ENCODE measurements at places on chromosomes 16 and 17.

DNA sequence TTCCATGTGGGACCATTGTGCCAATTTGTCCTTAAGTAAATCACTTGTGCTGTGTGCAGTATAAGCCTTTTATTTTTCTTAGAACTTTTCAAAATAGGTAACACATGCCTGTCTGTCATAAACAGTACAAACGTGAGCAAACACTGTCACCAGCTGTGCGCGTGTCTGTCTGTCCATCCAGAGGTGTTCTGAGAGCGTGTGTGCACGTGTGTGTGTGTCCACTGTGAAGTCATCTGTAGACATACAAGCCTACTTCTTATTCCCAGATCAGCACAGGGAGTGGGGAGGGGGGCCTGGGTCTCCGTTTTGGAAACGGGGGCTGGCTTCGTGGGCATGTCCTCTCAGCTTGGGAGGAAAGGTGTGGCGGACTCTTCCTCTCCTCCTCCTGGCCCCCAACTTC lies 9.4 kb downstream of the TMEM235 start:
- DNase-seq, result no peak
- H3K4me1 ChIP-seq, result peaks cover 9% of the 10 kb centered on the region
- H3K4me3 ChIP-seq, result no peak overlapping the region
- H3K27ac ChIP-seq, result no peak overlapping the region
- no peaks in the 10 kb centered on the region for H3K36me3 ChIP-seq

DNA sequence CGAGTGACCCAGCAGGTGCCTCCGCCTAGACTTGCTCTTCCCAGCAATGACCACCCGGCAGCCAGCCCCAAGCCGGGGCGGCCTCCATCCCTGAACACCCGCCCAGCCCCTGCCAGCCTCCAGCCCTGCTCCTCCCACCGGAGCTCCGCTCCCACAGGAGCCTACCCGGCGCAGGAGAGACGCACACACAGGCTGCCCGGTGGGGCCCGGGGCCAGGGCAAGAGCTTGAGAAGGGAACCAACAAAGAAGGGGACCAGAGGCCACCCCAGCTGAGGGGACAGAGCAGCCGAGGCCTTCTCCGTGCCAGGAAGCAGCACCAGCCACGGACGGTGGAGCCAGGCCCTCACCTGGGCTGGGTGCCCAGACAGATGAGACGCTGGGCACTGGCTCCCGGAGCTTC lies 13.8 kb downstream of the PKD1 start:
- DNase-seq, result no peak
- no peak overlapping the region for H3K4me3 ChIP-seq
- H3K36me3 ChIP-seq, result no peaks in the 10 kb centered on the region
- H3K27ac ChIP-seq, result no peak overlapping the region
- no peaks in the 10 kb centered on the region for H3K4me1 ChIP-seq
- no peaks in the 10 kb centered on the region for H3K27me3 ChIP-seq

GRCh38 chr17:34549966-34550365 lies 29.4 kb upstream of the TMEM132E start:
- no peak for DNase-seq
- H3K36me3 ChIP-seq, result no peaks in the 10 kb centered on the region
- no peaks in the 10 kb centered on the region for H3K4me1 ChIP-seq

DNA sequence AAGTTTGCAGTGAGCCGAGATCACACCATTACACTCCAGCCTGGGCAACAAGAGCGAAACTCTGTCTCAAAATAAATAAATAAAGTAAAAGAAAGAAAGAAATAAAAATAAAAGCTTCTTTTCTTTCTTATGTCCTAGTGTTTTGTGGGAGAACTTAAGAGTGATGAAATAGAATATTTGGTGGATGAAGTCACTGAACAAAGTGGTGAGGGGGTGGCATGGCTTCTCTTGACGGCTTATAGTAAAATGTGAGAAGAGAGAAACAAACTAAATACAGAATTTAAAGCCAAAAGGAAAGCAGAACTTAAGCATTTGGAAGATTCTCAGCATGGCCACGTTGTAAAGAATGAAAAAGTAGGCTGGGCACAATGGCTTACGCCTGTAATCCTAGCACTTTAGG lies 15.3 kb downstream of the SGF29 start:
- H3K27me3 ChIP-seq, result no peaks in the 10 kb centered on the region
- H3K4me1 ChIP-seq, result no peaks in the 10 kb centered on the region
- DNase-seq, result no peak
- H3K4me3 ChIP-seq, result no peak overlapping the region
- H3K27ac ChIP-seq, result no peak overlapping the region
- H3K36me3 ChIP-seq, result peaks cover 25% of the 10 kb centered on the region

GRCh38 chr17:83126275-83126811 lies 46.9 kb downstream of the METRNL start:
- DNase-seq, result no peak
- peaks cover 24% of the 10 kb centered on the region for H3K4me1 ChIP-seq
- H3K27ac ChIP-seq, result no peak overlapping the region
- H3K4me3 ChIP-seq, result no peak overlapping the region

GRCh38 chr16:76524769-76525168 lies 247.6 kb downstream of the CNTNAP4 start:
- no peaks in the 10 kb centered on the region for H3K4me1 ChIP-seq
- no peaks in the 10 kb centered on the region for H3K27me3 ChIP-seq
- no peak overlapping the region for H3K4me3 ChIP-seq
- H3K27ac ChIP-seq, result no peak overlapping the region
- DNase-seq, result no peak
- H3K36me3 ChIP-seq, result no peaks in the 10 kb centered on the region

GRCh38 chr17:21289902-21290571 lies 5.5 kb downstream of the MAP2K3 start:
- no peak overlapping the region for H3K27ac ChIP-seq
- H3K4me3 ChIP-seq, result no peak overlapping the region
- no peak for DNase-seq
- peaks cover 37% of the 10 kb centered on the region for H3K4me1 ChIP-seq
- H3K27me3 ChIP-seq, result no peaks in the 10 kb centered on the region
- H3K36me3 ChIP-seq, result peaks cover 27% of the 10 kb centered on the region

DNA sequence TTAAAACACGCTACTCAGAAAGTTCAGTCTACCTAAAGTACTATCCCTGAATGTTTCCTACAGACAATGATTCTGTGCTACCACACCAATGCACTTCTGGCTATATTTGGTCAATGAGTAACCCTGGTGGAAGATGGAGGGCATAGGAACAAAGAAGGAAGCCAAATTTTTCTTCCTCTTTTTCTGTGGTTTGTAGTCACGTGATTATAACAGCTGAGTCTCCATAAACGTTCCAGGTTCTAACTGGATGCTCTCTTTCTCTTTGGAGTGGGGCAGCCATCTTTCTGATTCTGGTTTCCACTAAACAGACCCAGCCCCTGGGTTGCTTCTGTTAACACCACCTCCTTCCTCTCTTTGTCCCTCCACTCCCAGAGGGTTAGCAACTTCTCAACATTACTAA lies 274.9 kb downstream of the CDH11 start:
- DNase-seq, result no peak
- H3K4me3 ChIP-seq, result no peak overlapping the region
- no peaks in the 10 kb centered on the region for H3K4me1 ChIP-seq
- H3K27me3 ChIP-seq, result no peaks in the 10 kb centered on the region
- H3K36me3 ChIP-seq, result no peaks in the 10 kb centered on the region

DNA sequence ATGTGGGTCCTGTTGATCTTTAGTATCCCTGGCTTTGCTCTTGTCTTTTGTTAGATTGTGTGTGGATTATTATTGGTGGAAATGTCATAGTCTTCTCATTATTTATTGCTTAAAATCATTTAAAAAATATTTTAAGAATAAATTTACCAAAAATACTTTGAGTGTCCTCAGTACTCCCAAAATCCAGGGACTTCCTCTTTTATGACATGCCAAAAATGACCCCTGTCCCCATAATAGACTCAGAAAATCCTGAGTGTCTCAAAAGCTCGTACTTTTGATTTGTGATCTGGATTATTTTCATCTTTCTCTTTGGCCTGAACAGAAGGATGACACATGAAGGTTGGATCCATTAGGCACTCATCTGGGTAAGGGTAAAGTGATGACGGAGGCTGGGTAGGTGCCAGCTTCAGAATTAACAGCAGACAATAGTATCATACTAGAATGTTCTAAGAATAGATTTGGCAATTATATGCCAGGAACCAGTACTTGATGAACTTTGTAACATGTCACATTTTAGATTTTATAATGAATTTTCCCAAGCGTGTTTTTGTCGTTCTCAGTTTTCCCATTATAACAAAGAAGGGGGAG lies 602.2 kb upstream of the CDH8 start:
- H3K27ac ChIP-seq, result no peak overlapping the region
- no peaks in the 10 kb centered on the region for H3K27me3 ChIP-seq
- H3K4me3 ChIP-seq, result no peak overlapping the region
- H3K4me1 ChIP-seq, result no peaks in the 10 kb centered on the region
- no peak for DNase-seq
- no peaks in the 10 kb centered on the region for H3K36me3 ChIP-seq

DNA sequence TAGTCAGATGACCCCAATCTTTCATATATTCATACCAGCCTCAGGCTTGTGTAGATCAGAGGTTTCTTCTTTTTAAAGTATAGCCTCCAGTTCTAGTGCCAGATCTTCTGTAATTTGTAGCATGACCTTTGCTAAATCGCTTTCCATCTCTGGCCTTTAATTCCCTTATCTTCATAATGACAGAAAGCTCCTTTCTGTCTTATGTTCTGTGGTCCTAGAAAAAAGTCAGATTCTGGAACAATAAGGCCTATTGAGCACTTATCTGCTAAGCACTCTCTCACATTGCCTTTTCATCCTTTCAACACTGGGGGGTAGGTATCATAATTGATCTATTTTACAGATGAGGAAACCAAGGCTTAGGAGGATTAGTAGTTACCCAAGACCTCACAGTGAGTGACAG lies 9.2 kb downstream of the CCL16 start:
- no peak overlapping the region for H3K4me3 ChIP-seq
- no peak overlapping the region for H3K27ac ChIP-seq
- H3K4me1 ChIP-seq, result peaks cover 7% of the 10 kb centered on the region
- H3K36me3 ChIP-seq, result no peaks in the 10 kb centered on the region
- DNase-seq, result no peak

DNA sequence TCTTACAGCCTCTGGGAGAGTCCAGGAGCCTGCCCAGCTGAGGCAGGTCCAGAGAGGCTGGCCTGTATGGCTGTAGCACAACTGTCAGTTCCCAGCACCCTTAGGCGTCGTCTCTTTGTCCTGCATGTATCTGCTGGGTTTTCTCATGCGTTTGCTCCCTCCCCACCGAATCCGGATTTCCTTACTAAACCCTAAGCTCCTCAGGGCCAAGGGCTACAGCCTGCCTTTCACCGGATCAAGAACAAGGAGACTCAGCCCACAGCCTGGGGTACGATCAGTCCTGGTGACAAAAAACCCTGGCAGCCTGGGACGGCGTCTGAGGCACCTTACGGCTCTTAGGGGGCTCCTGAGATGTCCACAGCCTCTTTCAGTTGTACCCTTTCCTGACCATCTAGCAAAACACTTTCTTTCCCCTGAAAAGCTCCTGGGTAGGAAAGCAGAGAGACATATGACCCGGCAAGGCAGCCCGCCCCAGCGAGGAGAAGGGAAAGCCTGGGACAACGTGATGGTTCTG lies 12.2 kb downstream of the HIC1 start:
- no peaks in the 10 kb centered on the region for H3K27me3 ChIP-seq
- peaks cover 84% of the 10 kb centered on the region for H3K36me3 ChIP-seq
- H3K4me1 ChIP-seq, result peaks cover 81% of the 10 kb centered on the region
- no peak overlapping the region for H3K4me3 ChIP-seq

DNA sequence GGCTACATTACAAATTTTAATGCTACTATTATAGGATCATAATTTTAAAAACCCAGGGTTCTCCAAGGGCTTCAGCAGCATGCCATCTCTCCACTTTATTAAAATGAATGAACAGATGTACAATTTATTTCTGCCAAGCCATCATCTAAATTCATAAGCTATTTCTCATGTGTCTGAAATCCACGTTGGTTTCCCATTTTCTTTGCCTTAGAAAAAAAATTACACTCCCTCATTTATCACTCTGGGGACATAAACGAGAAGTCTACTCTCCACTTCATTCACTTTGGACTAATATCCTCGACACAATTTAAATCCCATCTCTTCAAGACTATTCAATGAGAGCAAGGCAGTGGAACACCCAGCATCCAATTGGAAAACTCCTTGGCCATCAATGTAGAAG lies 178.4 kb upstream of the HSBP1 start:
- no peak for DNase-seq
- no peak overlapping the region for H3K4me3 ChIP-seq
- H3K27ac ChIP-seq, result no peak overlapping the region
- H3K36me3 ChIP-seq, result no peaks in the 10 kb centered on the region
- H3K27me3 ChIP-seq, result no peaks in the 10 kb centered on the region
- no peaks in the 10 kb centered on the region for H3K4me1 ChIP-seq

Data from activated CD8-positive, alpha-beta T cell treated with anti-CD3 and anti-CD28 coated beads, Interleukin-2, amount 10 ng/mL, durations not matched to agents 7 days and 5 days (primary cell).